ENCODE measurements at places on chromosomes 2 and 18.
A peak's percentile ranks its signal among the peaks of the same experiment; 100 is the strongest.

GRCh38 chr2:235055891-235056516 lies 104.2 kb downstream of the SH3BP4 start:
- DNase-seq = no peak

DNA sequence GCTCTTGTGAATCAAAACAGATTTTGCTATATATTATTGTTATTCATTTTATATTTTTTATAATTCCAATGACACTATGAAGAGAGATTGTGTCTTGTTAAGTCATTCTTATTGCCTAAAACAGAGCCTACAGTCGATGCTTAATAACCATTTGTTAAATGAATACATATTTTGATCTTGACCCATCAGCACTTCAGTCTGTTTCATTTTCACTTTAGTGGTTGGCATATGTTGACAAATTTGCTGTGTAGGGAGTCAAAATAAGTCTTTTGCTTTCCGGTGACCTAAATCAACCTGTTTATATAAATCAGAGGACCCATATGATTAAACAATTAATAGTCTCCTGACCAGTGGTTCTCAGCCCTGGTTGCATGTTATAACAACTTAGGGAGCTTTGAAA lies 97.1 kb downstream of the TXNL1 start:
- DNase-seq = no peak

GRCh38 chr2:31235504-31235902 lies 1.6 kb downstream of the EHD3 start:
- DNase-seq = peak; percentile 73

DNA sequence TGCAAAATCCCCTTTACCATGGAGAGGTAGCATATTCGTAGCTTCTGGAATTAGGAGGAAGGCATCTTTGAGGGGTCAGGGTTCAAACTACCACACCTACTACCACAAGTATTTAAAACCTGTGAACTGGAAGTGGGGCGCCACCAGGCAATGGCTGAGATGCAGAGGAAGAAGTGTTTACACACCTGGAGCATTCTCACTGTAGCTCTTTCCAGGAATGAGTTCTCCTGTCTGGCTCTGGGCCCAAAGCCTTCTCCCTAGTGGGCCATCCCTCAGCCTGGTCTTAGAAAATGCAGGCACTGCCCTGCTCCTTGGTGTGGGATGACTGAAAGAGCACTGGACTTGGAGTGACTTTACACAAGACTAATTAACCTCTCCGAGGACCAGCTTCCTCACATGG lies 30.7 kb upstream of the FOXI3 start:
- DNase-seq = no peak

DNA sequence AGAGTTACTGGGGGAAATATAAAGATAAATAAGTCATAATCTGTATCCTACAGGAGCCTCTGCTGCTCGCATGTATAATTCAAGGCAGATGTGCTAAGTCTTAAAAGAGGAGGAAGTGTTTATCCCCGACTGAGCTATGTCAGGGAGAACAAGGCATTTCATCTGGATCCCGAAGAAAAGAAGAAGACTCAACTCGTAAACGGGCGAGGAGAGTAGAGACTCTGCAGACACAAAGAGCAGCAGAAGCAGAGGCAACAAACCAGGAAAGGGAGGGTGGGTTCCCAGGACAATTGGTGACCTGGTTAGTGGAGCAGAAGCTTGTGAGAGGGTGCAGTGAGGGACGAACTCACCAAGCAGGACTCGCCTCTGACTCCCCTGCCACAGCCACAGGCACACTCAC lies 368.6 kb downstream of the EIPR1 start:
- no peak for DNase-seq

DNA sequence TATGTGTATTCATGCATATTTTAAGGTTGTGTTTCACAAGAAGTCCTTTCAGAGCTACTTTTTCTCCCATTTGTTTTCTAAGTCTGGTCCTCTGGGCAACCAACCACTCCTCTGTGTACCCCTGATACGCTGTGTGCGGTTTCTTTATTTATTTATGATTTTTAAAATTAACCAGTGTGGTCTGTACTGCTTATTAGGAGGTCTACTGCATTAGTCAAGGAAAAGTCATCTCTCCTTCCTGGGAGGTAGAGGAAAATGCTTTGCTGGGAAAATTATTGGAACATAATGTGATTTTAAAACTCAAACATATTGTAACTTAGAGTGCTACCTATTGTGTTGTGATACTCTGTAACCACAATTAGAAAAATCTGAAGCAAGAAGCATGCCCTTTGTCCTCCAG lies 1404.3 kb downstream of the SUCLG1 start:
- DNase-seq = no peak

DNA sequence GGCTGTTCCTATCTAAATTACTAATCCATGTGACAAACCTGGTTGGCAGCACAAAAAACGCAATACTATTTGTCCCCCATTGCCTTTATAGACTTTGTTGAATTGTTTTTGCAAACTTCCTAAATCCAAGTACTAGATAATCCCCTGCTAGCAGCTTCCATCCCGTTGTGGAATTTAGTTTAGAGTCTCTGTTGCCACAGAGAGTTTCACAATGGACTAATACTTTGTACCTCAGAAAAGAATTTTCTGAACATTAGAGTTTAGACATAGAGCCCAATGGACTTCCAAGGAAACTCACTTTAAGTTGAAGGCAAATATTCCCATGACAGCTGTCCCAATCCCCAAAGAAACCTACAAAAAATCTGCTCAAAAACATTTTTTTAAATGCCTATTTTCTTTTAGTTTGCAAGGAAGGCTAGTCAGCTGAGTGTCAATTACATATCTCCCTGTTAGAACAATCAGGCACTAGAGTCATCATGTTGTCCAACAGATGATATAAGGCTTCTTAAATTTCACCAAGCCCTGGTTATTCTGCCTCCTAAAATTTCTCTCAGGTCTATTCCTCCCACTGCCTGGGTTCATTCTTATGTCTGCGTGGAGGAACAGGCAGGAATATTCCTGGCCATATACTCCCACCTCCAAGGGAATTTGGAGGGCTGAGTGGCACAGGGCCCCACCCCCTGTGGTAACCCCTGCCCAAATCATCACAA lies 27.2 kb downstream of the RNF152 start:
- DNase-seq = peak; percentile 21

GRCh38 chr2:102143450-102143985 lies 972 bp downstream of the IL1R1 start:
- no peak for DNase-seq

DNA sequence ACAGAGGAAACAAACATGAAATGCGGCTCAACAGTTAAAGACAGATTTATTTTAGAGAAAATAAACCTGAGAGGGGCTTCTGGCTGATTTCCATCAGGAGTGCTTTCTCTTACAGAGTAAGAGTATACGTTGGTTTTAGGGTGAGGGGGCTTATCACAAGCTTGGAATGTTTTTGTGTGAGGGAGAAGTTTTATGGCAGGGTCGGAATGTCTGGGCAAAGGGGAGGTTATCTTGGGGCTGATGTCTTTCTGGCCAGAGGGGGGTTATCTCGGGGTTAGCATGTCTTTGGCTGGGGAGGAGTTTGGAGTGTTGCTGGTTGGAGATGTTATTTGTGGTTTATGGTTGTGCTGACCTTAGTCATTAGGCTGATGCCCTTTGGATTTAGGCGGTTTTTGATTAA lies 22.1 kb downstream of the PTRHD1 start:
- no peak for DNase-seq

DNA sequence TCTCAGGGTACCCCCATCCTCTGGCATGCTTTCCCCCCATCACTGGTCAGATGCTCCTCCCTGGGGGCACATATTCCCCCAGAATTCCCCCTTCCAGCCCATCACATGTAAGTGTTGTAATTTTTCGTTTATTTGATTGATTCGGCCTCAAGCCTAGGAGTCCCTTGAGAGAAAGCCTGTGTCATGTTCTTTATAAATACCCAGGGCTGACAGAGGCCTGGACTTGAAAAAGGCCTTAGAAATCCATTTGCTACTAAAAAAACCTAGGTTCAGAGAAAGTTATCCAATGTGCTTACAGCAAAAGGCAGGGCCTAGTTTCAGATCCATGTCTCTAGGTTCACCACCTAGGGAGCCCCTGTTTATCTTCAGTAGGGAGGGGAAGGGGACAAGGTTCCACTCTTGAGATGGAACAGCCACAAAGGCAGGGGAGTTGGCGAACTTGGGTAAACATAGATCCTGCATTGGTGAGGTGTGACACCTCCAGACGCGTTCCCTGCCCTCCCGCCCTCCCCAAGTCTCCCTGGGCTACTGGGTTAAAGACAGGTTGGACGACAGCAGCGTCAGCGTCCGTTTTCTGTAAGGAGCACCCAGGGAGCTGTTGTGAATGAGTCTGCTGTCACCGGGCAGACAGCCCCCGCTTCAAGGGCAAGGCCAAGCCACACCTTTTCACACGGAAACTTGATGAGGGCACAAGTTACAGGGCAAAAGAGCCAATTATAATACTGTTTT lies 147.8 kb downstream of the EN1 start:
- DNase-seq = no peak
